ENCODE measurements at places on chromosomes 7 and 10.

GRCh38 chr10:95767884-95768556 is 12.1 kb downstream of the ENTPD1 start:
- DNase-seq = no peak

DNA sequence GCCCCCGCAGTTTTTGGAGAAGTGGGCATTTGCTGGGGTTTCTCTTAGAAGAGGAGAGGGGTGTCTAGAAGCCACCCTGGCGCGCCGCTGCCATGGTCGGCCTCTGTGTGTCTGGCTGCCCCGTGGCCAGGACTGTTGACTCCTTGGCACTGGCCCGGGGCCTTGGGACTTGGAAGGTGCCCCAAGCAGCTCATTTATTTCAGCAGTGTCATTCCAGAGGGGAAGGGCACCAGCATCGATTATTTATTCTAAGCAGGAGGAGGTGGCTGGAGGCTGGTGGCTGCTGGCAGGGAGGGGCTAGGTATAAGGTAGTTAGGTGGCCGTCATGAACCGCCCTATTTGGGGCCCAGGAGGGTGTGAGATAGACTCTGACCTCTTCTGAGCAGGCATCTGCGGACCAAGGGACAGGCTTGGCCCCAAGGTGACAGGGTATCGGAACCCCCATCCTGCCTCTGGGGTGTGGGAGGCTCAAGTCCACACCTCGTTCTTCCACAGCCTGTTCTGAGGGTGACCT is 1.6 kb downstream of the GTF2IRD1 start:
- no peak for DNase-seq

DNA sequence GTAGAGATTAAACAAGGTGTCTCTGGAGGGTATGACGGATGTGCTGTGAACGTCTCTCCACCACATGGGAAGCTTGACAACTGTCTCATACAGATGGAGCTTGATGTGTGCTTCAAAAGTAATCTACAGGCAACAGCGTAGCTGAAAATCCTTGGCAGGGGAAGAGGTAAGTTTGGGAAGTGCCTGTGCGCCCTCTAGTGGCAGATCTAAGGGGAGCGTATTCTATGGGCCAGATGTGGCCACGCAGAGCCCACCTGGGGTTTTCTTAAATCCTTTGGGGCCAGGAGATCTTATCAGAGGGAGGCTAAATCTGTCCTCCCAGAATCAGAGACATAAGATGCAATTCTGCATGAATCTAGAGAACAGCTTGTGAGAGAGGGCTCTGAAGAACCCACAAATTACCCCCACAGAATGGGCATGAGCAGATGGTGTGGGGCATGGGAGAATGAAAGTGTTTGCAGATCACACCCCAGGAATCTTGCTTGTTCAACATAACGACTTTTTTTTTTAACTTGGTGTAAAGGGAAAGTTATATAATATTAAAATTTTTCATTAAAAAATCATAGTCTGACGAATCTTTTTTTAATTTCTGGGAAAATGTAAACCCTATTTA is 91.2 kb upstream of the MPP7 start:
- peak; percentile 50 for DNase-seq

- no peak for DNase-seq
Measured at GRCh38 chr10:97140049-97140846, 45.5 kb downstream of the SLIT1 start.

- no peak for DNase-seq
Measured at GRCh38 chr10:45052700-45053099, 52.0 kb downstream of the ZNF22 start.

- peak; percentile 54 for DNase-seq
Measured at GRCh38 chr7:21946222-21946709, 567 bp upstream of the CDCA7L start.

DNA sequence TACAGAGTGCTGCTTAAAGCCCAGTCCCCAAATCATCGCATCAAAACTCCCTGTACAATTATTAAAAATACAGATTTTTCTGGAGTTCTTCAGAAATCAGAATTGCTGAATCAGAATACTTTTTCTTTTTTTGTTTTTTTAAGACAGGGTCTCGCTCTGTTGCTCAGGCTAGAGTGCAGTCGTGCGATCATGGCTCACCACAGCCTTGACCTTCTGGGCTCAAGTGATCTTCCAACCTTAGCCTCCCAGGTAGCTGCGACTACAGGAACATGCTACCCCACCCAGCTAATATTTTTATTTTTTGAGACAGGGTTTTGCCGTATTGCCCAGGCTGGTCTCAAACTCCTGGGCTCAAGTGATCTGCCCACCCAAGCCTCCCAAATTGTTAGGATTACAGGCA is 3.9 kb downstream of the BBIP1 start:
- no peak for DNase-seq

- DNase-seq = no peak
Measured at GRCh38 chr7:4663239-4664018, 18.7 kb upstream of the FOXK1 start.

DNA sequence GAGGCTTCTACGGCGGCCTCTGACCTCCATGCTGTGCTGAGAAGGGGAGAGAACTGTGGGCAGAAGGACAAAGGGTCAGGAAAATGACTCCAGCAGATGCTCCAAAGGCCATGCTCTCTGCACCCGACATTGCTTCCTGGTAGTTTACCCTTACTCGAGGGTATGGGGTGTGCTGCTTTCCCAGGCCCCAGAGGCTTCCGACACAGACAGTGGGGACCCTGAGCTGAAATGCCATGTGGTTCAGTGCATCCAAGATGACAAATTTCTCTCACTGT is 130.9 kb downstream of the PTPN20 start:
- no peak for DNase-seq

GRCh38 chr7:92461027-92462003 is 14.0 kb downstream of the GATAD1 start:
- peak; percentile 54 for DNase-seq

- no peak for DNase-seq
Measured at GRCh38 chr7:152859781-152860191, 100.2 kb downstream of the ACTR3B start.

DNA sequence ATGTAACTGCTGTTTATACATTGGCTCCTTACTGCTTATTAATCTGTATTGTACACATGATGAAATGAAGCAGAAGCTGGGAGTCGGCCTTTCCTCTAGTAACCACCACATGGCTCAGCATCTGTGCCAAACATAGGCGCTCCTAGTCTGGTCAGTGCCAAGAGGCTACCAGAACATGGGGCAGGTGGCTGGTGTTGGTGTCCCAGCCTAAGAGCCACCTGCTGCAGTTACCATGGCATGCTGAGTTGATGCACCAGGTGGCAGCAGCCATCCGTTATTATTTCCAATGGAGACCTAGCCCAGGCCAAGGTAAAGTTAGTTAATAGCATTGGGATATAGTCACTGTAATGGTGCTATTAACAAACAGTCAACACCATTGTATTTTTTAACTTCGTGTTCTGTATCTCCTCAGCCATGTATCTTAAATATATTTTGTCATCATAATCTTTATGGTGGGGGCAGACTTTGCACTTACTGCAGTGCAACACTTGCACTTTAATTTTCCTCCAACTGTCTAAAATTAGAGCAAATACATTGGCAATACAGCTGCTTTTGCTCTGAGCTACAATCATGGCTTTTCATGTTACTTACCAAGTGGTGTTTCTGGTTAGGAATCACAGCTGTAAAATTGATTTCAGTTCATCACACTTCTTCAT is 33.1 kb downstream of the HBP1 start:
- DNase-seq = peak; percentile 65

DNA sequence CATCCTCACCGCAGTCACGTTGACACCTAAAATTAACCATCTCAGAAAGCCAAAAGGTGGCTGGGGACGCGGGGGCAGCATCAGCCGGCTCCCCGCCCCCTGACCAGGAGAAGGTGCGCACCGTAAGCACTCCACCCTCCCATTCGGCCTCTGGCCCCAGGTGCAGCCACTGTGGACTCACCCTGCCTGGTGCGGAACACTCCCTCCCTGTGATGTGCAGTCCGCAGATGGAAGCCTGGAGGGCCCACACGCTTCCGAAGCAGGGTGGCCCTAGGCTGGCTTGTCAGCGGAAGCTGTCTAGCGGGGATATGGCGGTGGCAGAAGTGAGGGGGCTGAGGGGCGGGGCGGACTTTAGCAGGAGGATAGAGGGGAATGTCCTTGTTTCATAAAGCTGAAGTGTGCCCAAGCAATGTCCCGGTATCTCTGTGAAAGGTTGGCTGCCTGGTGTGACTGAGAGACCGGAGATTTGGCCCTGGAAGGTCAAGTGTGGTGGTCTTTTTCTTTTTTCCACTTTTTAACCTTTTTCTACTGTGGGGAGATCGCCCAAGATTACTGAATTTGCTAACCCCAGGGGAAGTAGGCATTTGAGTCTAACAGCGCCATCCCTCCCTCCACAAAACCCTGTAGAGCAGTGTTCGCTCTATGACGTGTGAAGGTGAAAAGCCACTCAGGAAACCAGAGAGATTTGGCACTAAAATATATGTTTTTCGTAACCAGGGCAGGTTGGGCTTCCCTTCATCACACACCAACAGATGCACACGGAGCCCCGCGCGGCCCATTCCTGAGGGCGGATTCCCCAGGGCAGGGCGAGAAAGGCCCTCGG is 74.7 kb downstream of the CXCL12 start:
- DNase-seq = no peak
